ENCODE measurements at places on chromosomes 2 and 18.

GRCh38 chr2:41393621-41394020 lies 654.2 kb upstream of the PKDCC start:
- DNase-seq: no peak

GRCh38 chr18:9782073-9782857 lies 74.2 kb downstream of the RAB31 start:
- peak; percentile 96 for DNase-seq

- DNase-seq: no peak
These were observed 101.4 kb downstream of the CAMKMT start for GRCh38 chr2:44462934-44463849.

- DNase-seq: no peak
These were observed 62.1 kb downstream of the BCL2 start for GRCh38 chr18:63257453-63257852.

DNA sequence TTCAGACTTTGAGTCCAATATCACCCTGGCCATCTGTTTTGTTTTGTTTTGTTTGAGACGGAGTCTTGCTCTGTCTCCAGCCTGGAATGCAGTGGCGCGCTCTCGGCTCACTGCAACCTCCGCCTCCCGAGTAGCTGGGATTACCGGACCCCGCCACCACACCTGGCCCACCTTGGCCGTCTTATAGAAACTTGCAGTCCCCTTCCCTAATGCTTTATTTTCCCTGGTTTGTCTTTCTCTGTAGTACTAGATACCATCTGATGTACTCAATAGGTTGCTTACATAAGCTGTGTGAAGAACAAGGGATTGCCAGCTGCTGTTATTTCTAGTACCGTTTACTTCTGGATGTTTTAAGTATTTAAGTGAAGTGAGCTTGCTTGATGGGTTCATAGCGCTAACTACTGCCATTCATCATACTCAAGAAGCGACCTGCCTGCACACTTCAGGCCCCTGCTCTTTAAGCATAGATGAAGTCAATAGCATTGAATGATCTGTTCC lies 1.2 kb downstream of the RPL31 start:
- DNase-seq: no peak

- DNase-seq: peak; percentile 26
These were observed 20.4 kb downstream of the IFIH1 start for GRCh38 chr2:162297925-162298552.
